ENCODE measurements at places on chromosomes 2 and 18.

DNA sequence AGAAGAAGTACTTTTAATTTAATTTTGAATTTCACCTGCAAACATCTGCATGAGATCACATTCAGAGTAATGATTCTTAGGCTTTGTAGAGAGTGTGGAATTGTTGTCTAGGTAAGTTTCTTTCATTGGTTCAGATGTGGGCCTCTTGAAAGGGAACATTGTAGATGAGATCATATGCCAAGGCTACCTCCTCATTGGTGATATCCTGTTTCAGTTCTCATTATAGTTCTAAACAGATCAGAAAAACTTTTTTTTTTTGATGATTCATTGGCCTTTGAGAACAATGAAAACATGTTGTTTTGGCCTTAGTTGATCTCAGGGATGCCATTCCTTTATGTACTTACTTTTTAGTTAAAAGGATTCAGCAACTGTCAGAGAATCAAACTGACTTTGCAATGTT is 44.5 kb downstream of the EML6 start:
- H3K36me3 ChIP-seq: no peaks in the 10 kb centered on the region
- no peaks in the 10 kb centered on the region for H3K27me3 ChIP-seq
- H3K4me3 ChIP-seq: no peak overlapping the region
- H3K4me1 ChIP-seq: peaks cover 19% of the 10 kb centered on the region
- DNase-seq: no peak
- peak overlapping the region; percentile 75 for H3K27ac ChIP-seq

DNA sequence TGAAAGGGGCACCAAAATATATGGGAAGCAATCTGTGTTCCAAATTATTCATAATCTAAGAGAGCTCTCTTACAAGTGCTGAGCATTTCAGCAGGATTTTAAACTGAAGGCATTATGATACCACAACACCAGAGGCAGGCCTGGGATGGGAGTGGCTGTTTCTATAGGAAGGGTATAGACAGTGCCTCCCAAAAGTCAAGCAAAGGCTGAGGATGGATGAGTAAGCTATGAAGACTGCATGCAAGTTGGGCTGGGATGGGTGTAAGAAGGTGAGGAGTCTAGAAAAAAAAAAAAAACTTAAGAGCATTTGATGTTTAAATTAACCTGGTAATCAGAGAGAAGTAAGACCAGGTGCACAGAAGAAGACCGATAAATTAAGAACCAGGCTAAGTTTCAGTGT is 132.5 kb downstream of the OSR1 start:
- no peaks in the 10 kb centered on the region for H3K36me3 ChIP-seq
- DNase-seq: no peak
- no peak overlapping the region for H3K4me3 ChIP-seq
- peaks cover 2% of the 10 kb centered on the region for H3K27me3 ChIP-seq
- H3K27ac ChIP-seq: no peak overlapping the region

- no peaks in the 10 kb centered on the region for H3K36me3 ChIP-seq
- peaks cover 2% of the 10 kb centered on the region for H3K27me3 ChIP-seq
- no peaks in the 10 kb centered on the region for H3K4me1 ChIP-seq
- no peak overlapping the region for H3K4me3 ChIP-seq
Measured at GRCh38 chr2:167945660-167946368, 301.6 kb downstream of the STK39 start.

- DNase-seq: peak; percentile 43
- H3K4me1 ChIP-seq: peaks cover 62% of the 10 kb centered on the region
- no peaks in the 10 kb centered on the region for H3K27me3 ChIP-seq
- no peaks in the 10 kb centered on the region for H3K36me3 ChIP-seq
- peak overlapping the region; percentile 77 for H3K27ac ChIP-seq
- peak overlapping the region; percentile 24 for H3K4me3 ChIP-seq
Measured at GRCh38 chr18:44724105-44724778, 43.6 kb downstream of the SETBP1 start.

DNA sequence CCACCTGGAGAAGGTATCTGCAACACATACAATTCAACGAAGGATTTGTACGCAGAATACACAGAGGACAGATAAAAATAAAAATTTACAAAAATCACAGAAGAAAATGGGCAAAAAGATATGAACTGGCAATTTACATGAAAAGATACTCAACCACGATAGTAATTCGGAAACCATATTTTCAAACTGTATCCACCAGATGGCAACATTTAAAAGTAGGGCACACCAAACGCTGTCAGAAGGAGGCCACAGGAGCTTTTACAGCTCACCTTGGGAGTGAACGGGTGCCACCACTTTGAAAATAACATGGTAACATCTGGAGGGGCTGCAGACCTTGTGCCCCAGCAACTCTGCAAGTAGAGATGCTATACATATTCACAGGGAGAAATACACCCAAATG is 9.8 kb downstream of the KIF1A start:
- H3K4me1 ChIP-seq: no peaks in the 10 kb centered on the region
- no peak for DNase-seq
- no peak overlapping the region for H3K27ac ChIP-seq

DNA sequence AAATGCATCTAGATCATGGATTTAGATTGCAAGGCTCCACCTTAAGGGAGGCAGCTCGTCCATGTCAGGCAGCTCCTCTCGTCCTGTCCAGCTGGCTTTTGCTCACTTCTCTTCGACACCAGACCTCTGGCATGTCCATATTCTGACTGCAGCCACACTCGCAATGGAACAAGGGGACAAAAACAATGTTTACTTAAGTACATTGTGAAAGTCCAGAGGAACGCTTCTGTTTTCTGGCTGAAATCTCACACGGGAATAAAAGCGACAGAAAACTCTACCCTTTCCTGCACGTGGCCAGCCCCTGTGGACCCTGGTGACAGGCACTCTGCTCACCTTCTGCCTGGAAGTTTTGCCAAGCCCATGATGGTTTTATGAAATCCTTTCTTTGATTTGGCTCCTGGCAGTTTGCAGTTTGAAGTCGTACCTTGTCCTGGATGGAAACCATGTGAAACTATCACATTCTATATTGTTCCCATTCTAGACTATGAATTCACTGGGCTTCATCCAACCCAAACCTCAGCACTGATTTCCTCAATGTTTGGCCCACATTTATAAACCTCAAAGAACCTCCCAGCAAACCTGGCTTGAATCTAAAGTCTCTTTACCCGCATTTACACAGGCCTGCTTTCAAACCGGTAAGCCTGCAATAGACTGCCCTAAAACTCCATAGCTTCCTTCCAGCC is 134.3 kb upstream of the PIEZO2 start:
- no peak overlapping the region for H3K27ac ChIP-seq
- no peak overlapping the region for H3K4me3 ChIP-seq
- H3K27me3 ChIP-seq: no peaks in the 10 kb centered on the region
- DNase-seq: no peak
- H3K36me3 ChIP-seq: no peaks in the 10 kb centered on the region
- no peaks in the 10 kb centered on the region for H3K4me1 ChIP-seq

- H3K4me3 ChIP-seq: no peak overlapping the region
- H3K36me3 ChIP-seq: no peaks in the 10 kb centered on the region
- no peak for DNase-seq
- H3K27me3 ChIP-seq: peaks cover under 1% of the 10 kb centered on the region
- no peak overlapping the region for H3K27ac ChIP-seq
Measured at GRCh38 chr2:167380094-167380493, 491.8 kb downstream of the XIRP2 start.

GRCh38 chr2:144469798-144470197 is 50.1 kb downstream of the ZEB2 start:
- H3K27ac ChIP-seq: no peak overlapping the region
- H3K4me1 ChIP-seq: peaks cover 25% of the 10 kb centered on the region
- no peaks in the 10 kb centered on the region for H3K27me3 ChIP-seq
- H3K36me3 ChIP-seq: peaks cover 6% of the 10 kb centered on the region
- DNase-seq: no peak
- no peak overlapping the region for H3K4me3 ChIP-seq

GRCh38 chr18:25866331-25866730 is 224.1 kb downstream of the SS18 start:
- H3K27ac ChIP-seq: no peak overlapping the region
- no peaks in the 10 kb centered on the region for H3K4me1 ChIP-seq
- H3K4me3 ChIP-seq: no peak overlapping the region

DNA sequence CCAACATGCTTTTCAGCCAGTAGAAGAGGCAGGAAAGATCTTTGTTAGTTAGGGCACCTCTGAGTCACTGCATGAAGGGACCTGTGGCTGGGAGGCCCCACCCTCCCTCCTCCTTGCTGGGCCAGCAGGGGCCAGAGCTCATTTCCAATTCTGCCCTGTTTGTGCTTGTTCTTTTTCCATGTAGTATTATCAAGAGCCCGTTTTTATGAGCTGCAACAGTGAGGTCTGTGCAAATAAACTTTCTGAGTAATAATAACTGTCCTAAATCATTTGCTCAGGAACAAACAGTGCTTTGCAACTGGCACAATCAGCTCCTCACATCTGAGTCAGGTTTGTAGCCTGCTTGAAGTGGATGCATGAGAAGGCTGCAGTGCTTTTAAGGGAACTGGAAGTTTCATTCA is 128.0 kb downstream of the ARL4C start:
- H3K27ac ChIP-seq: peak overlapping the region; percentile 52
- no peaks in the 10 kb centered on the region for H3K27me3 ChIP-seq
- H3K4me3 ChIP-seq: no peak overlapping the region
- H3K4me1 ChIP-seq: peaks cover 67% of the 10 kb centered on the region

GRCh38 chr2:146997488-146997887 is 847.3 kb upstream of the ACVR2A start:
- no peaks in the 10 kb centered on the region for H3K36me3 ChIP-seq
- H3K27me3 ChIP-seq: peaks cover 1% of the 10 kb centered on the region
- no peak overlapping the region for H3K27ac ChIP-seq
- no peak for DNase-seq
- H3K4me1 ChIP-seq: no peaks in the 10 kb centered on the region
- no peak overlapping the region for H3K4me3 ChIP-seq

DNA sequence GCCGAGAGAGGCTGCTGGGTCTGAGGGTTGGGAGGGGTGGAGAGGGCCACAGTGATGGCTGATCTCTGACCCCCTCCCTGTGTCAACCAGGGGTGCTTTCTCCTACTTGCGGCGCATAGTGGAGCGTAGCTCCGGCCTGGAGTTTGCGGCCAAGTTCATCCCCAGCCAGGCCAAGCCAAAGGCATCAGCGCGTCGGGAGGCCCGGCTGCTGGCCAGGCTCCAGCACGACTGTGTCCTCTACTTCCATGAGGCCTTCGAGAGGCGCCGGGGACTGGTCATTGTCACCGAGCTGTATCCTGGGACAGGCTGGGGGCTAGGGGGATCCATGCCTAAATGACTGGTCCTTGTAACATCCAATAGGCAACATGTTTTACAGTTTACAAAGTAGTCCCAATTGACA is 20.9 kb upstream of the GMPPA start:
- peaks cover 5% of the 10 kb centered on the region for H3K27me3 ChIP-seq
- H3K4me3 ChIP-seq: no peak overlapping the region
- H3K36me3 ChIP-seq: no peaks in the 10 kb centered on the region
- H3K27ac ChIP-seq: no peak overlapping the region
- peaks cover 2% of the 10 kb centered on the region for H3K4me1 ChIP-seq
- no peak for DNase-seq

GRCh38 chr18:76553715-76554546 is 58.9 kb upstream of the ZNF516 start:
- no peak overlapping the region for H3K27ac ChIP-seq
- no peak for DNase-seq
- no peak overlapping the region for H3K4me3 ChIP-seq
- H3K4me1 ChIP-seq: no peaks in the 10 kb centered on the region
- no peaks in the 10 kb centered on the region for H3K36me3 ChIP-seq
- peaks cover 6% of the 10 kb centered on the region for H3K27me3 ChIP-seq

DNA sequence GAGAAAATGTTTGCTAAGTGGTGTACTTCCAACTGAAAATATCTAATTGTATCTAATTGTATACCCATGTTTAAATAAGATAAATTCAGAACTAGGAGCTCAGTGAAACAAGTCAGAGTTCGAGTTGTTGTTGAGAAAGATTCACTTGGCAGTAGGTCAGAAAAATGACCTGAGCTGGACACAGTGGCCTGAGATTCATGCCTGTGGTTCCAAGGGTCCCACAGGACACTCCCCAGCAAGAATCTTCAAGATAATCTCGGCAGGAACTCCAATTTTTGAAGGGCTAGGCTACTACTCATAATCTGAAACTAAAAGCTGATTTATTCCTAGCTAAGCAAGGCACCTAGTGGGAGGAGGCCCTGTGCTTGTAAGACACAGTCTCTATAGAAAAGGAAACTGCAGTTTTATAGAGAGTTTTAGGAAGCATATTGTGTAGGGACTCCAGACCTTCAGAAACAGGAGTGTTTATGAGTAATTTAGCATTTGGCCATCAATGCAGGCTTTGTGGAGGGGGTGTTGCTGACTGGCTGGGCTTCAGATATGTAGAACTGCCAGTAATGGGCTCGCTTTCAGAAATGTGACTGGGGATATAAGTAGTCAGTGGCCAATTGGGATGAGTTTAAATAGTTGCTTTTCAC is 43.2 kb downstream of the SP140 start:
- peak; percentile 28 for DNase-seq
- peak overlapping the region; percentile 64 for H3K27ac ChIP-seq
- peaks cover 47% of the 10 kb centered on the region for H3K4me1 ChIP-seq
- peaks cover 77% of the 10 kb centered on the region for H3K36me3 ChIP-seq
- no peaks in the 10 kb centered on the region for H3K27me3 ChIP-seq
- H3K4me3 ChIP-seq: no peak overlapping the region

Measured in activated CD8-positive, alpha-beta T cell treated with anti-CD3 and anti-CD28 coated beads for 36 hours (primary cell).